ENCODE measurements at places on chromosomes 5 and 9.

GRCh38 chr5:59685793-59686192 lies 207.7 kb downstream of the PDE4D start:
- no peak for DNase-seq

- no peak for DNase-seq
Observed at GRCh38 chr5:150600616-150601490, 39.6 kb upstream of the SYNPO start.

GRCh38 chr9:114499941-114500696 lies 5.2 kb downstream of the WHRN start:
- no peak for DNase-seq

DNA sequence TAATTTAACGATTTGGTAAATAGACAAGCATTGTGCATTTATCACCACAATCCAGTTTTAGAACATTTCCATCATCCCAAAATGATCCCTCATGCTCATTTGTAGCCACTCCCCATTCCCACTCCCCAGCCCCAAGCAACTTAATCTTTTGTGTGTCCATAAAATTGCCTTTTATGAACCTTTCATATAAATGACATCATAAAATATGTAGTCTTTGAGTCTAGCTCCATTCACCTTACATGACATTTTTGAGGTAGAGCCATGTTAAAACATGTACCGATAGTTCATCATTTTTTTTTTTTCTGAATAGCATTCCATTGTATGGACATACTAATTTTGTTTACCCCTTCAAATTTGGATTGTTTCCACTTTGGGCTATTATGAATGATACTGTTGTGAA lies 70.5 kb downstream of the C9orf85 start:
- DNase-seq: no peak

DNA sequence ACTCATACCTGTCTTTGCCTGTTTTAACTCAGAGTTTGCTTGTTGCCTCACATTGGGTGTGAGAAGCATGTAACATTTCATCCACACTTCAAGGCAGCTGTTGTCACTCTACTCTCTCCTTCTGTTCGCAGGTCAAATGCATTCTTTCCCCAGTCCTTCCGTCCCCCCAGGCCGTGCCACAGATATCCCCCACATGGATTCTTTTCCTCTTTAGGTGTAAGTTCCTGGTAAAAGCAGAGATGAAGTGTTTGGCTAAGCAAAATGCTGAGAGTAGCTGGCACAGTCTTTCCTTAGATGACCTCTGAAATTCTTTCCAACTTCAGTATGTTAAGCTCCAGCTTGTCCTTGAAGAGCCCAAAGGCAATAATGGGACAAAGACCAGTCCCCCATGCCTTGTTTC lies 328.2 kb downstream of the SLIT3 start:
- no peak for DNase-seq
